HS-27A (cell line): ENCODE measurements at places on chromosomes 2 and 18.
A peak's percentile ranks its signal among the peaks of the same experiment; 100 is the strongest.

- DNase-seq = no peak
Measured at GRCh38 chr2:63738019-63738418, 103.7 kb upstream of the UGP2 start.

DNA sequence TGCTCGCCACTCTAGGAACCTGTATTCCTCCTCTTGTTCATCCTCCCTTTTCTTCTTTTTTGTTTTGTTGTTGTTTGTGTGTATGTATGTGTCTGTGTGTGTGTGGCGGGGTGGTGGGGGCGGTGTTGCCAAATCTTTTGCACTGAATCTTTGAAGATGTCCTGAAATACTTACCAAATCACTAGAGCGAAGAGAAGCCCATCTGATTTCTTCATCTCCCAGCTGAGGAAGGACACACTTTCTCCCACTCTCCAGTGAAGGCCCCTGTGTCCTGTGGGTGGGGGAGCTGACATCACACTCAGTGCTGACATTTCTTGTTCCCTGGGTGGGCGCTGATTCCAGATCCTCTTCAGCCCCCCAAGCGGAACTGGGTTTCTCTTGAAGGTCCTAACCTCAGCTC, 74.5 kb downstream of the NEDD4L start:
- DNase-seq = no peak

GRCh38 chr18:45619062-45619825, 4.0 kb downstream of the SLC14A2 start:
- no peak for DNase-seq

DNA sequence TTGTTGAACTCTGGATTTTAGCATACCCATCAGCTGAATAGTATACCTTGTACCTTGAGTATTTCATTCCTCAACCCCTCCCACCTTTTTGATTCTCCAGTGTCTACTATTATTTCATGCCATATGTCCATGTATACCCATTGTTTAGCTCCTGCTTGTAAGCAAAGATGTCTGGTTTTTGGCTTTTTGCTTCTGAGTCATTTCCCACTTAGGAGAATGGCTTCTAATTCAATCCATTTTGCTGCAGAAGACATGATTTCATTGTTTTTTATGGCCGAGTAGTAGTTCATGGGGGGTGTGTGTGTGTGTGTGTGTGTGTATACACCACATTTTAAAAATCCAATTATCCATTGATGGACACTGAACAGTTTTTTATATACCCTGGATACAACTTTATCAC, 24.3 kb upstream of the MOCOS start:
- DNase-seq = no peak

DNA sequence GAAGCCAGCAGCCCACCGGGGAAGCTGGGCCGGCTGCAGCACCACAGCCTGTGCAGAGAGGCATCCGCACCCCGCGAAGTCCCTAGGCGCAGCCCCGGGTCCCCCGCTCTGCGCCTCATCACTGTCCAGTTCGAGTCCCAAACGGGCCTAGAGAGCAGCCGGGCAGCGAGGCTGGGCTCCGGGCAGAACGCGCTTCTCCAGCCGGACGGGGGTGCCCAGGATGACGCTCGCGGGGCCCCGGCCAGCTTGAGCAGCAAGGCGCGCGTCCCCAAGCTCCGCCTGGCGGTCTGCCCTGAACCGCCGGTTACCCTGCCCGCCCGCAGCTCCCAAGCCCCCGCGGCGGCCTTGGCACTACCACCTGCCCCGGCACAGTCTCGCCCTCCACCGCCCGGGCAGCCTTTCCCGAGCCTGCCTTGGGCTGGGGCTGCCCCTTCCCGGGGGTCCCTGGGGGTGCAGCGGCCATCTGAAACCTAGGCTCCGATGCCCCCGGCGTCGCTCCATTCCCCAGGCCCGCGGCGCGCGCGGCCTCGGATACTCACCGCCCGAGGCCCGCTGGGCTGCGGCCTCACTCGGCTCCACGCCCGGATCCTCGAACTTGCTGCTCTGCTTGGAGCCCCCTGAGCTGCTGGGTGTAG, 591 bp downstream of the SLC16A14 start:
- DNase-seq = no peak

GRCh38 chr2:32061973-32062861, 1.1 kb upstream of the SPAST start:
- DNase-seq = no peak

GRCh38 chr2:131148426-131148825, 43.3 kb downstream of the PLEKHB2 start:
- no peak for DNase-seq

DNA sequence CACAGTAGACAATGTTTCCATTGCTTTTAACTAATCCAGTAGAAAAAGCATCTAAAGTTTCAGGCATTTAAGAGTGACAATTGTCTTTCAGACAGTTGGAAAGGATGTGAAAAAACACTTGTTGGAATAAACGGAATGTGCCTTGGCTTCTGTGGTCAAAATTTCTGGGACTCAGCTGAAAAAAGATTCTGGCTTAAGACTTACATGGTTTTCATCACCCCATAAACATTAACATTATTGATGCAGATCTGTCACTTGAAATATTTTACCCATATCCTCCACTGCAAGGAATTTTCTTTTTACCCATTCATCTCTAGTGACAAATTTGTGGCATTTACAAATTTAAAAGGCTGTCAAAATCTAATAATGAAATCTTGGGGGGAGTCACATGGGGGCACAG, 166.0 kb downstream of the SRBD1 start:
- no peak for DNase-seq

GRCh38 chr18:76395609-76396008, 99.4 kb downstream of the ZNF516 start:
- DNase-seq = no peak

GRCh38 chr2:101273056-101273455, 20.4 kb downstream of the CNOT11 start:
- no peak for DNase-seq

- no peak for DNase-seq
Measured at GRCh38 chr18:7927119-7927518, 360.0 kb downstream of the PTPRM start.

- DNase-seq = no peak
Measured at GRCh38 chr18:36729197-36729596, 99.6 kb downstream of the TPGS2 start.

DNA sequence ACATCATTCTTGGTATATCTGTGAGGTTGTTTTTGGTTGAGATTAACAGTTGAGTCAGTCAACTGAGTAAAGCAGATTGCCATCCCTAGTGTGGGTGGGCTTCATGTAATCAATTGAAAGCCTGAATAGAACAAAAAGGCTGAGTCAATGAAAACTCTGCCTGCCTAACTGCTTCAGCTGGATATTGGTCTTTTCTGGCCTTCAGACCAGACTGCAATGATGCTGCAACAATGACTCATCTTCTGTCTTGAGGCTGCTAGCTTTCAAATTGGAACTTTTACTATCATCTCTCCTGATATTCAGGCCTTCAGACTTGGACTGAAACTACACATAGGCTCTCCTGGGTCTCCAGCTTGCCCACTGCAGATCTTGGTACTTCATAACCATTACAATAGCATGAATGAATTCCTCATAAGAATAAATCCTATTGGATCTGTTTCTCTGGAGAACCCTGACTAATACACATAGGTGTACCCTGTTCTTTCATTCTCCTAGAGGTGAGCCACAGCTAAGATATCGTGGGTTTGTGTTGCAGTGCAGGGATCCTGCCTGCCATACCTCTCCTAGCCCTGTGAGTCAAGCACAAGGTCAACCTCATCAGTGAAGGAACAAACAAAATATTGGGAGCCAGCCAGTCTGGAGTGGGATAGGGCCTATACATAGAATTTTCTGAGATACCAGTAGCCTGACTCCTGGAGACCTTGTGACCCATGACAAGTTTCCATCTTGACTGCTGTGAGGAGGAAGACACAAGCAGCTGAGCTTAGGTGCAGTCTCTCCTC, 473.8 kb downstream of the DCC start:
- no peak for DNase-seq

- DNase-seq = peak; percentile 24
Measured at GRCh38 chr2:68044099-68044498, 18.7 kb downstream of the C1D start.

- no peak for DNase-seq
Measured at GRCh38 chr18:38972571-38972970, 1407.0 kb upstream of the CELF4 start.

DNA sequence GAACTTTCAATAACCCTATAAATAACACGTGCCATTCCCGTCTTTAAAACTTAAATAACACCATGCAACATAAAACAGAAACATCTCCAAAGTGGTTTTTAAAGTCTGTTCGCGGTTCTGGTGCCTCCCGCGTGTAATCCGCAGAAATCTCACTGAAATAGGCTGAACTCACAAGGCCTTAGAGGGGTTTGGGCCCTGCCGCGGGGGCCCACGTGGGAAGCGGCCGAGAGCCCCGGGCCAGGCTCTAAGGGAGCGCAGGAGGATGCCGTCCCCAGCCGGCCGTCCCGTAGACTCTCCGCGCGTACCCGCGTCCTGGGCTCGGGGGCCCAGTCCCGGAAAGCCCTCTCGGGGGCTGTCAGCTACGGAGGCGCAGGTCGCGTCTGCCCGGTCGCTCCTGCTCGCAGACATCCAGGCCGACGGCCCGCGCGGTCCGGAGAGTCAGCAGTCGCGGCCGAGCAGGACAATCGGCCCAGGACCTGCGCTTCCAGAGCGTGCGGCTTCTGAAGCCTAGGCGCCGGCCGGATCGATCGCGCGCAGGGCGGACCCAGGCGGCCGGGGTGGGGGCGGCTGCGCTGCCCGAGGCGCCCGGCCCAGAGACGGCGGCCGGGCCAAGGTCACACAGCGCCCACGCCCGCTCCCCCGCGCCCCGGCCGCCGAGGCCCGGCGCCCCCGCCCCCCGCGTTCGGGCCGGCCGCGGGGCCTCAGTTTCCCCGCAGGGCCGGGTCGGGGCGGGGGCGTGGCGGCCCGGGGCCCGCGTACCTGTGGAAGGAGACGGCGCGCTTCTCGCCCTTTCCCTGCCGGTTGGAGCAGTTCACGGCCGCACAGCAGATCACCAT, 558 bp downstream of the THAP4 start:
- no peak for DNase-seq

DNA sequence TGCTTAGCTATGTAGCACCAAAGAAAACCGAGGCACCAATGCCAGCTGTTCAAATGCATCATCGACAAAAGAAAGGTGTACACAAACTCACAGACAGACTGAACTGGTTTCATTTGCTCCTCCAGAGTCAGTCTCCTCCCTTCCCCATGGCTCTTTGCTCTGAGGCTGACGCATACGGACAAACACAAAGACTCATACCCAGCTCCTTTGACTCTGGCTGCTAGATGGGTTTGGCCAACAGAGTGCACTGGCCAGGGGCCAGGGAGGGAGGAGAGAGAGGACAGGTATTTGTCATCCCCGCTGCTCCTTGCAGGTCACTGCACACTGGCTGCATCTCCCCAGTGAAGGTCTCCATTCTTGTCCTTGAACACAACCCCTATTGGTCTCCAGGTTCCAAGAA, 40.7 kb downstream of the DNER start:
- DNase-seq = no peak

DNA sequence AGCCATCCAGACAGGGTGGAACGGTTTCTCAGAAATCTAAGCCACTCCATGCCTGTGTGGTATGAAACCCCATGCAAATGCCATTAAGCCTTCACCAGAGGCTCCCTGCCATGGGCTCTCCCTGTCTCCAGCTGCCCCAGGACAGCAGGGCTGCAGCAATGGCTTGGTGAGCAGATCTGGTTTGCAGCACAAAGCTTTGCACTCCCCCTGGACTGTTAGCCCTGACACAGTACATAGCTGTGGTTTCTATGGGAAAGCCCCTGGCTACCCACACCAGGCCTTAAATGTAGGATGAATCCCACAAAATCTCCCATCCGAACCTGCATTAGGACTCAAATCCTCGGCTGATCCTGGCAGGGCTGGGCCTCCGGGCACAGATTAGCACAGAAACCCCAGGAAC, 291.6 kb downstream of the TNS1 start:
- no peak for DNase-seq

DNA sequence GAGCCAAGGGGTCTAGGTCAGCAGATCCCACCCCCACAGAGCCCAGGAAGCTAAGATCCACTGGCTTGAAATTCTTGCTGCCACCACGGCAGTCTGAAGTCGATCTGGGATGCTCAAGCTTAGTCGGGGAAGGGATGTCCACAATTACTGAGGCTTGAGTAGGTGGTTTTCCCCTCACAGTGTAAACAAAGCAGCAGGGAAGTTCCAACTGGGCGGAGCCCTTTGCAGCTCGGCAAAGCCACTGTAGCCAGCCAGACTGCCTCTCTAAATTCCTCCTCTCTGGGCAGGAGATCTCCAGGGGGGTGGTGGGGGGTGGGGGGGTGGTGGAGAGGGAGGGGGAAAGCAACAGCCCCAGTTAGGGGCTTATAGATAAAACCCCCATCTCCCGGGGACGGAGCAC, 419.5 kb downstream of the NUP35 start:
- no peak for DNase-seq

DNA sequence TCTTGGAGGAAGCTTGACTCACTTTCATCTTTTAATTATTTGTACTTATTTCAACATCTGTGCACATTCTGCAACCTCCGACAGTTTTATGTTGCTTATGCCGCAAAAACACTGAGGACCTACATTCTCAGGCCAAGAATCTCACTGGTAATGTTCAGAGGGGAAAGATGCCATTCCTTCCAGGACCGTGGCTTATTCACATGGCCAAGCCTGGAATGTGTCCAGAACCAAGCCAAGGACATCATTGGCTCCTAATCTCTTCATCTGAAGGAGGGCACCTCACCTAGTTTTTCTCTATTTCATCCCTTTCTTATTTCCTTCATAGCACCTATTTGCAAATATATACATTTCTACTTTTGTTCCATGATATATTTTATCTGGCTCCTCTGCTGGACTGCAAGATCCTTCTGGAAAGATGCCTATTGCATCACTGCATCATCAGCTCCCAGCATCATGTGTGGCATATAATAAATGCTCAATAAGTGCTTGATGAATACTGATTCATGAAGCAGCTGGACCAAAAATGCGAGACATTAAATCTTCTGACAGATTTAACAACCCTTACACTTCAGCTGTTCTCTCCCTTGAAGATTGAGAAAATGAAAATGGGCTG, 377.1 kb downstream of the TNS1 start:
- DNase-seq = no peak

- no peak for DNase-seq
Measured at GRCh38 chr2:179861027-179861415, 391 bp downstream of the ZNF385B start.

DNA sequence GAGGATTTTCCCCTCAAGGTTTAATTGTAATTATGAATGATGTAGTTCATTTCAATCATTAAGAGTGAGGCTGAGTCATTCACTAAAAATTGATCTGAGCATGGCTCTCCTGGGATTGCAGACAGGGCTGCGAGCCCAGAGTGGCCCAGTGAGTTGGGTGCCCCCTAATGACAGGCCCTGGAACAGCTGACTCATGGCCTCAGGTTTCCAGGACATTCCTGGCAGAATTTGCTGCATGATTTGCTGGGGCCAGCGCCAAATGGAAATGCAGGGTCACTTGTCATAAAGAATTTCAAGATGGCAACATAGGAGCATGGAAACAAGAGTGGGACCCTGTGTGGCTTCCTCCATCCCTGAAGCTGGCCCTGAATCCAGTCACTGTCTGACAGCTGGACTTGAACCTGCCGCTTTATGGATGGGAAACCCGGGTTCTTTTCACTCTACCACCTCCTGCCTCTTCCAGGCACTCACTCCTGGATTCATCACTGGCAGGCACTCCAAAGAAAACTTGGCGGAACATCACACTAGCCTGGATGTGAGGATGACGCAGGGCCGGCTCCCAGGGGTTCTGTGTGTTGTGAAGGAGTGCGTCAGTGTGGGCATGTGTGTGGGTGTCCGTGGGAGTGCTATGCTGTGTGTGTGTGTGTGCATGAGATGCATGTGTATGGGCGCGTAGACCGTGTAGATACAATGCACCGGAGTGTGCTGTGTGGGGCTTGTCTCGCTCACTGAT, 15.2 kb downstream of the OTOF start:
- DNase-seq = peak; percentile 11
